ENCODE measurements at places on chromosomes 2 and 18.

DNA sequence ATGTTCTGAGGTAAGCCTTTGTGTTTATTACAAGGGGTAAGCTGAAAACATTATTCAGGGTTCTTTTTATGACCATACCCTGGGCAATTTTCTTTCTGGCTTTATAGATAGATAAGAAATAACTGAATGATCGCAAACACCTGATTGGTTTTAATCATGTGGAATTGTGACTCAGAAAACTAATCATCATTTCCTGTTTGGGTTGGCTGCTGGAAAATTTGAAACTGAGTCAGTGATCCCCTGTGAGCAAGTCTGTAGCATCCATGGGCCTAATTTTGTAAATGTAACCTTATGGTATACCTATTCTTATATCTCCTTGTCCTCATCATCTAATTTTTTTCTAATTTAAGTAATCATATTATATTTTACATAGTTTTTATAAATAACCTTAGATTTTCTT lies 34.3 kb downstream of the CCDC68 start:
- DNase-seq, result no peak

DNA sequence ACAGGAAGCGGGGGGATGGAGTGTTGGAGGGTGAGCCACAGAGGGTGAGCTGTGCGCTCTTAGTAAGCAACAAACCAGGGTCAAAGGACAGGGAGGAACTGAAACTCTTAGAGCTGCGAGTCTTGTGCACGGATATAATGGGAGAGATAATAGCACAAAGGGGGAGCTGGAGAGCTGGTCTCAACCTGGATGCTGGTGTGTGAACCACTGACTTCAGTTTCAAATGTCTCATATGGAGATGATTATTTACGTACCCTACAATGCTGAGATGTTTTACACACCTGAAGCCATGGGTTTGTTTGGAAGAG lies 35.9 kb downstream of the PTGR3 start:
- no peak for DNase-seq

- DNase-seq, result peak; percentile 52
Measured at GRCh38 chr18:57210107-57210715, 63.3 kb downstream of the BOD1L2 start.

GRCh38 chr2:155384555-155385123 lies 686.1 kb downstream of the KCNJ3 start:
- no peak for DNase-seq

GRCh38 chr2:41856946-41857345 lies 190.9 kb upstream of the PKDCC start:
- DNase-seq, result no peak

GRCh38 chr2:138610201-138610953 lies 108.8 kb downstream of the SPOPL start:
- DNase-seq, result no peak
